NB4 (cell line): ENCODE measurements at places on chromosomes 4 and X.

- DNase-seq: no peak
Measured at GRCh38 chr4:182521011-182521410, 277.8 kb downstream of the TENM3 start.

- peak; percentile 32 for DNase-seq
Measured at GRCh38 chrX:80578517-80579105, 158.4 kb downstream of the TENT5D start.

DNA sequence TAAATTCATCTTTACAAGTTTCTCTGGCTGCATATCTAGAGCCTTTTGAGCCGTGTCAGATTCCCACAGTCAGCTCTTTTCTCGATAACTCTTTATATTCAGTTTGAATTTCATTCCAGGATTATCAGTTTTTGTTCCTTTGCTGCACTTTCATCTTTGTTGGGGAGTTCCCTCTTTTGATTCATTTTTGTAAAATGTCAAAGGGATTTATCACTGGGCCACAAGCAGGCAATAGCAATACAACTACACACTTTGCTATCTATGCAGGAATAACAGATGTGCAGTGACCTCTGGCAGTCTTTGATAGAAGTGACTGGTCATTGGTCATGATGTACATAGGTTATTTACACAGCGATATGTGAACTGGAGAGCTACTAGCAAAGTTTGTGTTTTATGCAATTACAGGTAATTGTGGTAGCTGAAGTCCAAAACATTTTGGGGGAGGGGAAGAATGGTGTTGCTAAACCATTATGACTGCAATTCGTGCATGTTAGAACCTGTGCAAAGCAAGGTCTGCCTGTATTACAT, 43.8 kb downstream of the HPGDS start:
- DNase-seq: no peak

DNA sequence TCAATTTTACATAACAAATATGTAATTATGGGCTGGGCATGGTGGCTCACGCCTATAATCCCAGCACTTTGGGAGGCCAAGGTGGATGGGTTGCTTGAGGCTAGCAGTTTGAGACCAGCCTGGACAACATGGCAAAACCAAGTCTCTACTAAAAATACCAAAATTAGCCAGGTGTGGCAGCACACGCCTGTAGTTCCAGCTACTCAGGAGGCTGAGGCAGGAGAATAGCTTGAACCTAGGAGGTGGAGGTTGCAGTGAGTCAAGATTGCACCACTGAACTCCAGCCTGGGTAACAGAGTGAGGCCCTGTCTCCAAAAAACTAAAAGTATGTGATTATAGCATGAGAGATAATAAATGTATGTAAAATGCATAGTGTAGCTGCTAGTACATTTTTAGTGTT, 229.0 kb downstream of the PPARGC1A start:
- no peak for DNase-seq

- DNase-seq: no peak
Measured at GRCh38 chrX:29376584-29376983, 789.3 kb downstream of the IL1RAPL1 start.

GRCh38 chrX:121558886-121559285, 511.5 kb downstream of the GLUD2 start:
- peak; percentile 1 for DNase-seq

DNA sequence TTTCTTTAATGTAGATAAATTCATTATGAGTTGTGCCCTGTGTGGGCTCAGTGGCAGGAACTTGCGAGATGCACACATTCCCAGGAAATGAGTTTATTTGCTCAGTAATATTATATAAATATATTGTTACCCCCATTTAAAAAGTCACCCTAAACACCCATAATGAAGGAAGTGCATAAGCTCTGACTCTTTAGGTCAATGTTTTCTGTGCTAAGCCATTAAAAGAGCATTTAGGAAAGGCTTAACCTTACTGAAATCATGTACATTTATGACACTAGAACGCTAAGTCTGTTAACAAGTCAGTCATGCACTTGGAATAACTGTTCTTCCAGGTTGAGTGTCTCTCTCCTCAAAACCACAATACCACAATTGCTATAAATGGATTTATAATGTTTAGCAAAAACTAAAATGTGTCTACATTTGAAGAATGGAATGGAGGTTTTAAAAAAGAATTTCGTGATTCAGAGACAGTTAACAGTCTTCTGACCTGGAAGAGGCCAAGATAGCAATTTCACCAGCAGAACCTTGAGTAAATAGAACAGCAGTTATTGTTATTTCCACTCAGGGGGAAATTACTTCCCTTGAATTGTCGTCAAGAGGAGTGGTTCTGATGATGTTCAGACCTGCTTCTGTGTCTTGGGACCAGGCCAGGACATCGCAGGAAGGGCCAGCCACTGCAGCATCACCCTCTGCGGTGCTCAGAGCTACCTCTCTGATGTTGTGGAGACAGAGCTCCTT, 91.1 kb upstream of the VEGFC start:
- DNase-seq: no peak

DNA sequence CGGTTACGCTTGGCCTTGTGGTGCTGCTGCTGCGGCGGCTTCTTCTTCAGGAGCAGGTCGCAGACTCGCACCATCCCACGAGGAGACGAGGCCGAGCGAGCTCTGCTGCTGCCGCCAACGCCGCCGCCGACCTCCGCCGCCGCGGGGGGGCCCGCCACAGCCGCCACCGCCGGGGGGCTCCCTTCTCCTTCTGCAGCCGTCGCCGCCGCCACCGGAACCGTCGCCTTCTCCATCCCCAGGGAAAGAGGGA, 237 bp downstream of the ANKRD17 start:
- DNase-seq: no peak

DNA sequence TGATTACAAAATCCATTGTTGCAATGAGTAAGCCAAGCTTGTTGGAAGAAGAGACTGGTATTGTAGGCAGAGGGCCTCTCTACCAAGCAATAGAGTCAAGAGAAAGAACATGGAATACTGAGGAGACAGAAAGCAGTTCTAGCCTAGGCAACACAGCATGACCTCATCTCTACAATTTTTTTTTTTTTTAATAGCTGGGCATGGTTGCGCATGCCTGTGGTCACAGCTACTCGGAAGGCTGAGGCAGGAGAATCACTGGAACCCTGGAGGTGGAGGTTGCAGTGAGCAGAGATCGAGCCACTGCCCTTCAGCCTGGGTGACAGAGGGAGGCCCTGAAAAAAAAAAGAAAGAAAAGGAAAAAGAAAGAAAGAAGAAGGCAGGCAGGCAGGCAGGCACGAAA, 11.7 kb upstream of the ZBTB33 start:
- DNase-seq: no peak

DNA sequence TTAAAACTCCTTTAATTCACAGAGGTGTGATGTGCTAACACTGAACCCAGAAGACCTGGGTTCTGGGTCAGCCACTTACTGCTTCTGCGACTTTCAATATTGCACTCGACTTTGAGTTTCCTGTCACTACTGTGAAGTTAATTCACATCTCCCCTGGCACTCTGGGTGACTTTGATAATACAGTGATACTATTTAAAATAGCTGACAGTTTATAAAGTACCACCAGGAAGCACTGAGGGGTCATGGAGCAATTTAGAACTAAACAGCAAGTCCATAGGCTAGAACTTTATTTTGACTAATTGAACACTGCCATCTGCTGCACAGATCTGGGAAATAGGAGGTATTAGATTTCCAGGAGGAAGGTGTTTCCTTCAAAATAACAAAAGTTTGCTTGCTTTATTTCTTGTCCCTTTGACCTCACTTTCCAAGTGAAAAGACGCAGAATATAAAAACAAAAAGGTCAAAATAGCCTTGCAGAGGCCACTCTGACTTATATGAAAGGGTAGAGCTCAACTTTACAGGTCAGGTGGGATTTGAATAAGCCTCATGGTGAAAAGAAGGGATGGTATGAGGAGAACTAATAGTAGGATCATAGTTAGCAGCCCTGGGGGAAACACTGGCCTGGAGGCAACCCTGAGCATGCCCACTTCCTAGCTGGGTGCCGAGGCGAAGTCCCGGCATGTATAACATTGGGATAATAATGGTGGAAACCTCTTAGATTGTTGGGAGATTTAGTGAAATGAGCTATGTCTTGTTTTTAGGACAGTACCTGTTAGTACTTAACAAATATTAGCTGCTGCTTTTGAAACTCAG, 53.4 kb downstream of the ZNF518B start:
- DNase-seq: peak; percentile 55

GRCh38 chr4:185183622-185184281, 20.0 kb downstream of the CFAP97 start:
- peak; percentile 86 for DNase-seq

DNA sequence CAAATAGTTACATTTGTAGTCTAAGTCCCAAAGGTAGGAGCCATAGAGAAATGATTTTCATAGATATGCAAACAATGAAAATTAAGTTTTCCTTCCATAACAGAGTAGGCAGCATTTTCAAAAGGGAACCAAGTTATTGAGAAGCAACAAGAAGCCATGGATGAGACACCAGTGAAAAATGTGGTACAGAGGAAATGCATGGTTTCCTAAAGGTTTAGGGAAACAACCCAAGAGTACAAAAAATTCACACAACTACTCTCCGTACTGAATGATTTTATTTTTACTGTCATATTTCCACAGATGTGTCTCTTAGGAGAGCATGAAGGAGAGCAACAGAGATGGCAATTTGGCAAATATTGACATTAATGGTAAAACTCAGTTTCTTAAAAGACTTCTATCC, 1408.9 kb upstream of the PCDH7 start:
- DNase-seq: no peak

- DNase-seq: no peak
Measured at GRCh38 chr4:1337376-1337831, 9.6 kb upstream of the UVSSA start.

DNA sequence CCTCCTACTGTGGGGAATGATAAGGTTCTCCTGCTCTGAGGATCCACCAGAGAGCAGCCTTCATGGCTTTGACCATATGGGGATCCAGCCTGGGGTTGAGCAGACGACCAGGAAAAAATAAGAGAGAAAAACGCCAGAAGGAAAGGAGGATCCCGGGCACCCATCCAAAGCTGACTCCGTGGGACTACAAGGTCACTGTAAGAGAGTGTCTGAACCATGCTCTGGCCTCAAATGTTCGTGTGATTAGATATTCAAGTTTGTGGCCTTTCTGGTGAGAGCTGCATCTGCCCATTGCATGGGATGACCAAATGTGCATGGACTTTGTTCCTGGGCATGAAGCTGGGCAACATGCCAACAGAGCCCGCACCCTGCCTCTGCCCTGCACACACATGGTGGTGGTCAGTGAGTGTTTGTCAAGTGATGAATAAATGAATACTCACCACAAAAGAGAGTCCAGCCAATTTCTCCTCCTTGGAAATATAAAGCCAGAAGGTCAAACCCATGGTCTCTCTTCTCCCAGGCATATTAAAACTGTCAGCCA, 346.0 kb upstream of the GATB start:
- DNase-seq: no peak
